ENCODE measurements at places on chromosomes 13 and 19.

- DNase-seq = no peak
Observed at GRCh38 chr13:86813198-86813597, 858.0 kb upstream of the SLITRK5 start.

- no peak for DNase-seq
Observed at GRCh38 chr19:21134934-21135366, 6.9 kb upstream of the ZNF431 start.

- DNase-seq = no peak
Observed at GRCh38 chr13:73433890-73434289, 375.1 kb downstream of the KLF5 start.

DNA sequence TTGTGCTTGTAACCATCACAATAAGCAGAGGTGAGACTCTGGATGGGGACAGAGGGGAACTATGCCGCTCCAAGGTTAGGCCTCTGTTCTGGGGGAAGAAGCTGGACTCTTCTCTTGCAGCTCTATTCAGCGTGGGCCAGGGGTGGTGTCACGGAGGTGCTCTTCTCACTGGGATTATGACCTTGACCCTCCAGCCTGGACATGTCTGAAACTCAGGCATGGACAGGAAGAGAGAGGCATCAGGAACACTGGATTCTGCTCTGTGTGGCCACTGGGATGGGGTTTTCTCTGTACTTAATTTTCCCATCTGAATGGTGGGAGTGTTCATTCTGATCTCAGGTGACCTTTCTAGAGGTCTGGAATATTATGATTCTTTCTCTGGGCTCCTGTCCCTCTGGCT is 7.6 kb downstream of the MEGF8 start:
- DNase-seq = no peak

GRCh38 chr13:38042771-38043170 is 173.2 kb upstream of the TRPC4 start:
- no peak for DNase-seq

- no peak for DNase-seq
Observed at GRCh38 chr19:55386493-55386971, 800 bp downstream of the RPL28 start.

GRCh38 chr13:103134271-103134670 is 68.1 kb upstream of the SLC10A2 start:
- no peak for DNase-seq

DNA sequence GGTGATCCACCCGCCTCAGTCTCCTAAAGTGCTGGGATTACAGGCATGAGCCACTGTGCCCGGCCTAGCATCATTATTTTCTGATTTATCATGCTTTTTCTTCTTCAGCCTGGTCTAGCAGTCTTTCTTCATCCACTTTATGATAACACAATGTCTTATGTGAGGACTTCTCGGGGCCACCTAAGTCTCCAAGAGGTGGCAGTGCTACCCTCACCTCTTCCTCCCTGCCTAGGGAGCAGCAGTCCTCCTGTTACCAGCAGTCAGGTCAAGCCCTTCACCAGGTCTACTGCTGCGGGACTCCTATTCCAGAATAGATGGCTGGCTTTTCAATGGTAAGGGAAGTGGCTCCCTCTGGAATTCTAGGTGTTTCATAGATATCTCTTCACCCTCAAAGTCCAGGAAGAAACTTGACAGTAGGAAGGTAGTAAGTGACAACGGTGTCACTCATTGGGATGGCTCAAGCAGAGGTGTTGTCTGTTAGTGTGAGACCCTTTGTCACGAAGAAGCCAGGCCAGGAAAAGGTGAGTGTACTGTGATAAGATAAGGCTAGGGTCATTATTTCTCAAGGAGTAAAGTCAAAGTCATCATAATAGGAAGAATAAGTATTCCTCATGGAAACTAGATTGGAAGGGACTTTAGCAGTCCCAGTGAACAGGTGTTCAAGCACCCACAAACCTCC is 164.0 kb downstream of the KLF5 start:
- DNase-seq = no peak

DNA sequence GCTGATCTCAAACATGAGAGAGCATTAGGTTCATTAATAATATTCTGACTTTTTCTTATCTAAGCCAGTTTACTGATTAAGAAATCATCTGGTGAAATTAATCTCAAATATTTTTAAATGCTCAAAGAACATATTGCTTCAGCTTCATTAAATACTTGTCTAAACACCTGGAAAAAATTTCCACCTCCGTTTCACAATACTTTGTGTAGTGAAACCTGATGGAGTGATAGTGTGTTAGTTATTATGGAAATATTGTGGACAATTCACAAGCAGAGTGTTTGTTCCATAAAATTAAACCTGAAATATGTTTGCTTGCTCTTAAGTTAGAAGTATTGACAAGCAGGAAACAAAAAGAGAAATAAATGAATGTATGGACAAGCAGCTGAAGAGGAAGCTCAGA is 57.3 kb upstream of the RNF113B start:
- DNase-seq = no peak

- no peak for DNase-seq
Observed at GRCh38 chr19:17306285-17306714, 628 bp downstream of the MRPL34 start.

DNA sequence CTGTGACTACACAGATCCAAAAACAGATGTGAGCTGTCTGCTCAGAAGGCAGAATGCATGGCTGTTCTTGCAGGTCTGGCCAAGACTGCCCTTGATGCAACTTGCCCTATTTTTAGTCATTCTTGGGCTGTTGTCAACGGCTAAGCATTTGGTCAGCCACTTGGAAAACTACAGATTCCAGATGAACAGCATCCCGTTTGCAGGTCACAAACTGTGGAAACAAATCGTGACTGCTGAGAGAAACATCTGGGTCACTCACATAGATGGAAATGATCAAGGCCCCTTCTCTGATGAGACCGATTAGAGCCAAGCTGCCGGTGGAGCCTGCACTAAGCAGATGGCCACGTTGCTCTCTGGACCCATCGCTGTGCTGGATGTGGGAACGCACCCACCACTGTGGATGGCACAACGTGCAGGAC is 15.4 kb upstream of the METTL21C start:
- no peak for DNase-seq

- DNase-seq = no peak
Observed at GRCh38 chr13:68727165-68727564, 1380.5 kb upstream of the ATXN8OS start.

DNA sequence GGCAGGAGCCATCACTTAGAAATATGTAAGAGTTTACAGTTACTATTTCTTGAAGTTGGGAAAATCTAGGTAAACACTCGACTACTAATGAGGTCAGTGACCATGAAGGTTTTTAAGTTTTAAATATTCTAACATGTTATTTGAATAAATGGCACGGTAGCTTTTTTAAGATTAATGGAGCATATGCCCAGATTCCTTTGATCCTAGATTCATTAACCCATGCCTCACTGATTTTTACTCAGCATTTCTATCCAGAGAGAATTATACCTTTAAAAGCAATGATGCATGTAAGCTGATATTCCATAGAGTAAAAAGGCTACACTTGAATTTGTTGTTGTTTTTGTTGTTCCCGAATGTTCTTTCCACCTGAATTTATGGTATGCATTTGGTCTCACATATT is 541.4 kb downstream of the DACH1 start:
- no peak for DNase-seq

DNA sequence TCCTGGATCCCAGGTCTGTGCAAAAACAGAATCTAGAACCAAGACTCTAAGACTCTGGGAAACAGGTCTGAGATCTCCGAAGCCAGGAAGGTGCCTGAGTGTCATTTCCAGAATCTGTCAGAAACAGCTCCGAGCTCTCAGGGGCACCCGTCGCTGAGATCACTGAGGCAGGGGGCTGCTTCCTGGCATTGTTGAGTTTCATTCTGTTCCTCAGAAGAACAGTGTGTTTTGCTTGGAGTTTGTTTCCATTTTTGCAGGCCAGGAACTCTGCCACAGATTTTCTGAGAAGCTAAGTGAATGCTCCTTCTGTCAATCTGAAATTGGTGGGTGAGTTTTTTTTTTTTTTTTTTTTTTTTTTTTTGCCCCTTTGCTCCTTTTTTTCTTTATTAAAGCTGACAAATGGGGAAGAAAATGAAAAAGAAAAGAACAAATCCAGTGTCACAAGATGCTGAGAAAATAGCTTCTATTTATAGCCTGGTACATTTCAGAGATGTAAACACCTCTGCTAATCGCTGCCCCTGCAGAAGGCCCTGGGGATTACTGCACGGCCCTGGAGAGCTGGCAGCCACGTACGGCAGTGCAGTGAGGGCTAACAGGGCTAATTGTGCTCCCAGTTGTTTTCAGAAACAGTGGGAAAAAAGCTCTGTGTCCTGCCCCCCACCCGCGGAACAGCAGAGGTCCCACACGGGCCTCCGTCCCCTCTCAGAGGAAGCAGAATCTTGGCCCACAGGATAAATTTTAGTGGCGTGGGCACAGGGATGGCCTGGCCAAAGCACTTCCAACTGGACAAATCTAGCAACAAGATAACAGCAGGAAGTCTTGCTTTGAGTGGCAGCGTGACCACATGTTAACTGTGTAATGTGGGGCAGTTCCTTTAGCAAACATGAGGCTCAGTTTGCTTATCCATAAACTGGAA is 237.6 kb upstream of the IRS2 start:
- no peak for DNase-seq

DNA sequence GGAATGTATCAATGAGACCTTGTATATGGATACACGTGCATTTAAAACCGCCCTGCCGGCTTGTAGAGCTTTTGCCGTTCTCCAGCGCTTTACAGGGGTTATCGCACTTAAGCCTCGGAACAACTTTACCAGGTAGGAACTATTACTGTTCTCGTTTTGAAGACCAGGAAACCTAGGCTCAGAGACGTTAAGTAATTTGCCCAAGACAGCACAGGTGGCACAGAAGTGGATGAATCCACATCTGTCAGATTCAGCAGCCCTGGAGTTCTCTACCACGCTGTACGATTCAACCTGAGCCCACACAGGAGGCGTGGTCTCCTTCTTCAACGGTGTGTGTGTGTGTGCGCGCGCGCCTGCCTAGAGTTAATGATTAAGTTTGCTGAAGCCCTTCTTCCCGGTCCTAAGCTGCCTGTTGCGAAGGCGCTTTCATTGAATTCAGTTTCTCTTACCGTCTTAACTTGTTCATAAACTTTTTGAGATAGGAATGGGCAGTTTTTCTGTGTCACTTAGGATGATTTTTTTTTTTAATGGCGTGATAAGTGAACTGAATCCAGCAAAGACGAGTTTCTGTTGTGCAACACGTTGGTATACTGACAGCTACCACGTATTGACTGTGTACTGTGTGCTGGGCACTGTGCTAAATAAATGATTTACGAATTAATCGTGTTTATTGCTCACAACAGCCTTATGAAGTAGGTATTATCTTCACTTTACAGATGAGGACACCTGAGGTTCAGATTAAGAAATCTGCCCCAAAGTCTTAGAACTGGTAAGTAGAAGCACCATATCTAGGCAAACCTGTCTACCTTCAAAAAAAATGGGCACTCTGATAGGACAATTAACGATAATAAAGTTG is 67.4 kb downstream of the KCNRG start:
- DNase-seq = peak; percentile 36

GRCh38 chr13:74132776-74133656 is 1.2 kb downstream of the KLF12 start:
- DNase-seq = no peak

GRCh38 chr19:28313633-28314032 is 899.3 kb downstream of the UQCRFS1 start:
- no peak for DNase-seq

GRCh38 chr19:18173572-18174288 is at the start of gene IFI30:
IFI30 (plus strand) TSS chr19:18173813; CDS start chr19:18173842, 29 bp downstream.
- no peak for DNase-seq

GRCh38 chr19:50269653-50270052 is 59.5 kb downstream of the KCNC3 start:
- DNase-seq = no peak

DNA sequence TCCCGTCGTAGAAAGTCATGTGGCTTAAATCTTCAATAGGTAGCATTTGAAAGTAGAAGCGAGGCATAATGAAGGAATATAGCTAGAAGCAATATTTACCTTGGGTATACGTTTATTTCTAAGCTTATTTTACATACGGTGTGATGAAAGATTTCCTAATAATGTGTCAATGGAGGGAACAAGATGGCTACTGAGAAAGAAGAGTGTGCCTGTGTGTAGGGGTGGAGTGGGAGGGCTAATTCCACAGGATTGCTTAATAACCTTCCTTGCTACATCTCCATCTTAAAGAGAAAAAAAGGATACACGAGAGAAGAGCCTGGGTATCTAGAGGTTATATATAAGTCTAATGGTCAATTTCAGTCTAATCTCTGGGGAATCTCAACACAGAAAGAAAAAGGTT is 2.0 kb downstream of the SPART start:
- no peak for DNase-seq

DNA sequence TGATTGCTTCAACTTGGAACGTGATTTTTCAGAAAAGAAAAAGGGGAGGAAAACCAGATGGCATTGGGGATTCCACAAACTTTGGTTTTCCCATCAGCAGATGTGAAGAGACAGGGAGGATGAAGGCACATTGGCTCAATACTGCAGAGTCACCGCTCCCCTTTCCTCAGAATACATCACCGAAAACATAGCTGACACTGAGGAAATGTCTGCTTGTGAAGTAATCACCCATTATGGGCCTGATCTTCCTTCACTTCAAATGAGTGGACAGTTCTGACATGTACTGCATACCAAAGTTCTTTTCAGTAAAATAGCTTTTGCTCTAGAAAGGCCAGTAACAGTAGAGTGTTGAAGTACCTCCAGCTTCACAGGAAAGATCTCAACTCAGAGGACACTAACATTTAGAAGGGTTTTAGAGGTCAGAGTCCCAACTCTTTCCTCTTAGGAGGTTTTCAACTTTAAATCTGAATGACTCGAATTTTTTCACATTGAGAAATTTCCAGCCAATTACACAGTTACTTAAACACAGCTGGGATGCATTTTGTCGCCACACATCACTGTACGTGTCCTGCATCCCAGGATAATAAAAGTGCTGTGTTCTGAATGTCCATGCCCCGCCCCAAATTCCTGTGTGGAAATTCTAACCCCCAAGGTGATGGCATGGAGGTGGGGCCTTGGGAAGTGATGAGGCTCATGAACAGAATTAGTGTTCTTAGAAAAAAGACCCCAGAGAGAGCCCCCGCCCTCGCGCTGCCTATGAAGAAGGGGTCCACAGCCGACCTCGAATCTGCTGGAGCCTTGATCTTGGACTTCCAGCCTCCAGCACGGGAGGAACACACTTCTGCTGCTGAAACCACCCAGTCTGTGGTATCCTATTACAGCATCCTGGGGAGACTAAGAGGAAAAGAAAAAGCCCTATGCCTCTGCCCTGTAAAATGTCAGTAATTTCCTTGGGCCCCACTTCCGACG is 77.7 kb downstream of the COL4A1 start:
- no peak for DNase-seq

All from HS-5 (cell line).